ENCODE measurements at places on chromosomes 4 and X.

GRCh38 chr4:98638661-98639060 lies 19.8 kb downstream of the TSPAN5 start:
- DNase-seq = no peak

- no peak for DNase-seq
These were observed 4.9 kb downstream of the LRPAP1 start for GRCh38 chr4:3527101-3527913.

DNA sequence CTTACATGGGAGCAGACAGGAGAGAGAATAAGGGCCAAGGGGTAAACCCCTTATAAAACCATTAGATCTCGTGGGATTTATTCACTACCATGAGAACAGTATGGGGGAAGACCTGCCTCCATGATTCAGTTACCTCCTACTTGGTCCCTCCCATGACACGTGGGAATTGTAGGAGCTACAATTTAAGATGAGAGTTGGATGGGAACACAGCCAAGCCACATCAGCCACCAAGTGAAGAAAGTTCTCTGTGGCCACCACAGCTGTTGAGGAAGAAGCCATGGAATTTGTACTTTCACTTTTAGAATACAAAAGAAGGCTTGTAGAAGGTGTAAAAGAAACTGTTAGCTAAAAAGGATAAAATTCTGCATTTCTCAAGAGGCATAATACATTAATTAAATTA lies 67.0 kb upstream of the CXorf51A start:
- no peak for DNase-seq

GRCh38 chr4:113982181-113982580 lies 2.7 kb upstream of the ARSJ start:
- no peak for DNase-seq

GRCh38 chr4:1295405-1296055 lies 5.8 kb downstream of the MAEA start:
- no peak for DNase-seq

GRCh38 chr4:14178421-14178820 lies 550.9 kb upstream of the BOD1L1 start:
- no peak for DNase-seq

DNA sequence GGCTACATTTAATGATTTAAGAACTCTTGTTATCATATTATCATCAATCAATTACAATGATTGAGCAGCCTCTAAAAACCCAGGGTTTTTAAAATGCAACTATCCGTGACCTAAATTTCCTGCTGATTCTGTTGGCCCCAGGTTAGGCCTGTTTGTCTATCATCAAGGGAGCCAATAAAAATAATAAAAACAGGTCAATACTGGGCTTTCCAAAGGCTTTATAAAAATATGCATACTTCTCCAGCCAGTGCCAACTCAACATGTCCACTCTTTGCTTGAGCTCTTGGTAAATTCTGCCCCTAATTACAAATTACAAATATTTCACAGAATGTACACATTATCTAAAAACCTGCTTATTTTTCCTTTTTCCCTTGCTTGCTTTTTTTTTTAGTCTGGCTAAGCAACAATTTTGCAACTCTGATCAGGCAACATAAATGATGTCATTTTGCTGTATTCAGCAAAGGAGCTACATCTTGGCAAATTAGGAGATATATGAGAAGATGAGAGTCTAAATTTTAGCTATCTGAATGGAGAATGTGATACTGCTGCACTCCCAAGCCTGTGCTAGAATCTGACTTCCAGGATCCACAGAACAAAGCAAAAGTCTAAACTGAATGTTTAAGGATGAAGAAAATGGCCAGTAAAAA lies 204.0 kb downstream of the SCFD2 start:
- DNase-seq = no peak

- DNase-seq = no peak
These were observed 1682.3 kb upstream of the TENM3 start for GRCh38 chr4:180560896-180561295.

DNA sequence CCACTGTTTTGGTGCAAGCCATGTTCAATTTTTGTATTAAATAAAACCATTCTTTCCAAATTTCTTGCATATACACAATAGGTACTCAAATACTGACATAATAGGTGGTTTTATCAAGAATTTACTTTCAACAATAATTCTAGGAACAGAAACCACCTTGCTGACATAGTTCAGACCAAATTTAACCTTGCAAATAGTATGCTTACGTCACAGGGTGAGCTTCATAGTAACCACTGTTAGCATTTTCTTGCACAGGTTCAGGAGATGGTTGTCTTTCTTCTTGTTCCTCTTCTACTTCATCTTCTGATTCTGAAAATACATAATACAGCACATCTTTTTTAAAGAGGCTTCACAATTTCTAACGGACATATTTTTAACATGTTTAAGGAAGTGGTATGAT lies 17.6 kb downstream of the G3BP2 start:
- no peak for DNase-seq

GRCh38 chr4:139814323-139815015 lies 148.8 kb downstream of the MGST2 start:
- no peak for DNase-seq

DNA sequence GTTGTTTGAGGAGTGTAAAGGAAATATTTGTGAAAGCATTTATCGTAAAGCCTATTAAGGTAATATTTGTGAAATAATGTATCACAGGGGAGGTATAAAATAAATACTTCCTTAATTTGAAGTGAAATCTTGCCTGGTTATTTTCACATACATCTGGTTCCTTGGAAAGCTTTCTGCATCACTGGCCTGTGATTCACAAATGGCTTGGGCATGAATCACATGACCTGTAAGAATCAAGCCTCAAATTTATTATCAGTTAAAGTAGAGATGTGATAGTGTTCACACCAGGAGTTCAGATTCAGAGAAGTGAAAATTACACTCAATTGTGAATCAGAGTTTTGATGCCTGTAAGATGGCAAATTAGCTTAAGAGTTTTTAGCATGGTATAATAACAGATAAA lies 1911.4 kb downstream of the STIM2 start:
- DNase-seq = no peak
